Muscle of back (tissue), 13 donors: ENCODE measurements at places on chromosomes 5 and 9.

- no peak for DNase-seq
These were observed 3.3 kb upstream of the SH2D3C start for GRCh38 chr9:127781806-127782205.

GRCh38 chr5:133331941-133332340 lies 280.1 kb downstream of the HSPA4 start:
- peak; percentile 20 for DNase-seq

DNA sequence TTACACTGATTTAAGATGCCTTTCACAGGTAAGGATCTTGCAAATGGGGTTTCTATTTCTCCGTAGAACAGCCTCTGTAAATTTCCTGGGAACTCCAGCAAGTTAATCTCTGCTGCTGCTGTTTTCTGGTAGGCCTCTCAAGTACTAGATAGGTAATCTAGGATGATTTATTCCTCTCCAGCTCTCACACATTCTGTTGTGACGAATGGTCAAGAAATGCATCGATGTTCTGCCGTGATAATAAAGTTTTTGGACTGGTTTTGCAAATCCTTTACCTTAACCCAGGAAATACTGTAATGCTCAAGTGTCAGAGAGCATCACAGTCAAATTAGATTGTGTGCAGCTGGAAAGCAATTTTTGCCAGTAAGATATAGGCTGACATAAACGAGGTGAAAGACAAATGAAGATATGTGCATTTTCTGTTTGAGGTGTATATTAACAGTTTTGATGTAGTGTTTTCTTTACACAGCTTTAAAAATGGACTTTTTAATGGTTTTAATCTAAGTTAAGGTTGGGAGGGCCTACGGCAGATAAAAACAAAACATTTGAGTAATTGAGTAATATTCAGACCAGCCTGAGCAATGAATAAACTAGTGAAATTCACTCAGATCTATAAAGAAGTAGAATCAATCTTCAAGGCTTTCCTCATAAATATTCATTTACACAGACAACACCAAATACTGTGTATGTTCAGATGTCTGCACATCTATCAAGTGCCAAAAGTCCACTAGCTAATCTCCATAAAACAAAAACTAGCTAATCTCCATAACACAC lies 300.6 kb upstream of the EDIL3 start:
- DNase-seq = no peak

DNA sequence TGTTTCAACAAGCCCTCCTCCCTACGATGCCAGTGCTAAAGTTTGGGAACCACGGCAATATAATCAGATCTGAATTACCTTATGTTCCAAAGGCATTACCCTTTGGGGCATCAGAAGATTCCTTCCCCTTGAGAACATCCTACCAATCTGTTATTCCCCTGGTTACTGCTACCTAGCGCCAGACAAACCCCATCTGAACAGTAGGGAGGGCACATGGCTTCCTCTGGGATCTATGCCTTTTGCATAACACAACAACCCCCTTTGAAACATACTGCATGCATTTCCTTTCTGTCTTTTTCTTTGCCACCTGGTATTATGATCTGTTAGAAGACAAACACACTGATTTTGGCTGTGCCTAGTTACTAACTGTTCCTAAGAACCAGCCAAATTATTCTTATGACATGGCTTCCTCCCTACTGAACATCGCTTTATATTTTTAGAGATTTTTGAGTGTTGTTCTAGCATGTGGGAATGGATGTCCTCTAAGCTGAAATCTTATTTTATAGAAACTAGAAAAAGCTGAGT lies 103.9 kb upstream of the DAPK1 start:
- no peak for DNase-seq

DNA sequence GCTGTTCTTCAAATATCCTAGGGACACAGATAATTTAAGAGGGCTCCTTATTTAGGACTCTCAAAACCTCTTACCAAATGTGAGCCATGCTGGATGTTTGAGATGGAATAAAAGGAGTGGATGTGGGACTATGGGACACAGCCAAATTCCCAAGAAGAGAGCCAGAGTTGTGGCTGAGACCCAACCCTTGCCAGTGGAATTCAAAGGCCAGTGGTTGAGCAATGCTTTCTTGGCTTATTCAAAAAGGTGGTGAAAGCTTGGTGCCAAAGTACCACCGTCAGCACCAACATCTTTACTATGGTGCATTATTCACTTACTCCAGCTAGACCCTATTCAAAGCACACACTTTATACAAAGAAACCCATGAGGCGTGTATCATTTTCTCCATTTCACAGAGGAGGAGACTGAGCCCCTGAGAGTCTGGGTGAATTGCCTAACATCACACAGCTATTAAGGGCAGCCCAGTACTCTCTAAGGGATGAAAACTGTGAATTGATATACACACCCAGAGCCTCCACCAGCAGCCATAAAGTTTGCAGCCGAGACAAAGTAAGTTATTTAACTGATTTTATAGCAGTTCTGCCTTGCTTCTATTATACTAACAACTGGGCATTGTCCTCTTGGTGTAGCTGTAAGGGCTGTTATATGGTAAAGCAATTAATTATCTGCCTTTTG lies 391.7 kb downstream of the ACTL7B start:
- no peak for DNase-seq

GRCh38 chr9:19271081-19271480 lies 40.6 kb downstream of the DENND4C start:
- no peak for DNase-seq

GRCh38 chr5:8079056-8079455 lies 210.1 kb downstream of the MTRR start:
- DNase-seq = peak; percentile 43

GRCh38 chr5:149654231-149654630 lies 72.9 kb downstream of the ARHGEF37 start:
- DNase-seq = no peak

DNA sequence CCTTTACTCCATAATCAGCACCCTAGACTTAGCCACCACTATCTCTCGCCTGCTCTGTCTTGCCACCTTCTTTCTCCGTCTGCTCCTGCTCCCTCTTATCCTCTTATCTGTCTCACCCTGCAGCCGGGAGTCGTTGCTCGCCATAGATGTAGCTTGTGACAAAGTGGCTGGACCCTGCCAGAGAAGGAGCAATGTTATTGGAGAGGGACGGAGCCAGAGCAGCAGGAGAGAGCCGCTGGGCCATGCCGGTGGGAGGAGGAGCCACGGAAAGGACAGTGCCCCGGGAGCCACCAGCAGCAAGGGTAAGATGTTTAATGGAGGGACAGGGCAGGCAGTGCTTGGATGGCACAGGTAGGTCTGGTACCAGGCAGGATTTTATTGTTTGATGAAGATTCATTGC lies 137.3 kb downstream of the SEC61B start:
- no peak for DNase-seq

DNA sequence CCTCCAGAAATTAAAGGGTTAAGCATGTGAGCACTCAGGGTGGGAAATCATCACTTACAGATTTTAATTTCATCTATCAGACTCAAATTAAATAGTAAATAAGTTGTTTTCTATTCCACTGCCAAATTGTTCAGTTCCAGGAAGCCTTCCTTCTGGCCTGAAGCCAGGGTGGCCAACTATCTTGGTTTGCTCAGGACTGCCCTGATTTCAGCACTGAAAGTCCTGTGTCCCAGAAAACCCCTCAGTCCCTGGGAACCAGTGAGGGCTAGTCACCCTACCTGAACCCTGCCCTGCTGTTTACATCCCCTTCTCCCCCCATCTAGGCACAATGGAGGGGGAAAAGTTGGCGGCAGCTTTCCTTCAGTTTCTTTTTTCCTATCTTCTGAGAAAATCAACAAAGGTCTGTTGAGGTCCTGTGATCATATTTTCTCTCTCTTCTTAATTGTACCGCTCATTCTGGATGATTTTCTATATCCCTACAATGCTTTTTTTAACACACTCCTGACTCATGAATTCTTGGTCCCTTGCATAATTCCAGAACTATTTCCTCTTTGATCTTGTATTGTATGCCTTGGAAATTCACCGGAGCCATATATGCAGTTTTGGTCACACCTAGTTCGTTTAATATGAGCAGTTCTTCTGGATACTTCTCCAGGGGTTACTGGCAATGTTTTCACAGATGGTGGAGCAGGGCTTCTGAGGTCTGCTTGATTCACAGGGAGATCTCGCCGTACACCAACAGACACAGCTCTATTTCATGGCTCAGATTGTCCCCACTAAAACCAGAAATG lies 103.8 kb downstream of the MAP1B start:
- DNase-seq = no peak

- DNase-seq = no peak
These were observed 6.2 kb downstream of the PDLIM4 start for GRCh38 chr5:132263548-132264261.

GRCh38 chr9:69199769-69200470 lies 25.8 kb downstream of the TJP2 start:
- DNase-seq = no peak

- DNase-seq = no peak
These were observed 27.2 kb upstream of the MED10 start for GRCh38 chr5:6405591-6405990.

DNA sequence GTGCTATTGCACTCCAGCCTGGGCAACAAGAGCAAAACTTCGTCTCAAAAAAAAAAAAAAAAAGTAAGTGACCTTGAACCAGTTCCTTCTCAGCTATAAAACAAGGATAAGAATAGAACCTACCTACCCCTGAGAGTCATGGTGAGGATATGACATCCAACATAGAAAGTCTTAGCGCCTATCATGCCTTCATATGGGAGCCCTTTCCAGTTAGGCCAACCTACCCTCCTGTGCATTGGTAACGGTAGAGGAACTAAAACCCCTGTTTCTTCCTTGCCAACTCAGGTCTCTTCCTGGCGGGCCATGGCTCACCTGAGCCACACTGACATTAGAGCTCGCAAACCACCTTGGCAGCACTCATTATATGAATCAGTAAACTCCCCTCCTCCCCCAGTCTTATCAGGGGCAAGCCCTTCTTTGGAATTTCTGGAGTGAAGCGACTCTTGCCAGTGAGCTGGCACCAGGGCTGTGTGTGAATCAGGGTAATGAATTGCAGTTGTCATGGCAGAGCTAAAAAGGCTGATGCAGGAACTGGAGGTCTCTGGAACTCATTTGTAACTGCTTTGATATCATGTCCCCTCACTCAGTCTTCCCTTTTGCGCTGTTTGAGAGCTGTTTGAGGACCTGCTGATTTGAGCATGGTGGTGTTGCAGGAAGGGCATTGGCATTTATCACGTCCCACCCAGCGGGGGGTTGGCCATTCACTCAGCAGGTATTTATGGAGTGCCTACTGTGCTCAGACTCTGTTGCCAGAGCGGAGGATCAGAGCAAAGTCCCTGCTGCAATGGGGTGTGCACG lies 10.3 kb downstream of the WWC1 start:
- DNase-seq = no peak

DNA sequence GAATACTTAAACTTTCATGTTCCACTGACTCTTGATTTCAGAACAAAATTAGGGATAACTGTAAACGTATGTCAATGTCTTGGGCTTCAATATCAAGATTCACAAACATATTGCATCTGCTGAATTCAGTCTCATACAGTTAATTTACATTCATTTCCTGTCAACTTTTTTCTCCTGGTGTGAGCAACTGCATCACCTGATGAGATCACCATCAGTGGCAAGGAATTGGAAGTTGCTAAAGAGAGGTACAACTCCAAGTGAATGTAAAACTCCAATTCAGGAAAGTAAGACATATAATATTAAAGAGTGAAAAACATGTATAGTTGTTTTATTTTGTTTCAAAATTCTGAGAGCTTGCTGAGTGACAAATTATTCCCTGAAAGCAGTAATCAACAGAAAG lies 1336.2 kb upstream of the C9orf72 start:
- DNase-seq = no peak

DNA sequence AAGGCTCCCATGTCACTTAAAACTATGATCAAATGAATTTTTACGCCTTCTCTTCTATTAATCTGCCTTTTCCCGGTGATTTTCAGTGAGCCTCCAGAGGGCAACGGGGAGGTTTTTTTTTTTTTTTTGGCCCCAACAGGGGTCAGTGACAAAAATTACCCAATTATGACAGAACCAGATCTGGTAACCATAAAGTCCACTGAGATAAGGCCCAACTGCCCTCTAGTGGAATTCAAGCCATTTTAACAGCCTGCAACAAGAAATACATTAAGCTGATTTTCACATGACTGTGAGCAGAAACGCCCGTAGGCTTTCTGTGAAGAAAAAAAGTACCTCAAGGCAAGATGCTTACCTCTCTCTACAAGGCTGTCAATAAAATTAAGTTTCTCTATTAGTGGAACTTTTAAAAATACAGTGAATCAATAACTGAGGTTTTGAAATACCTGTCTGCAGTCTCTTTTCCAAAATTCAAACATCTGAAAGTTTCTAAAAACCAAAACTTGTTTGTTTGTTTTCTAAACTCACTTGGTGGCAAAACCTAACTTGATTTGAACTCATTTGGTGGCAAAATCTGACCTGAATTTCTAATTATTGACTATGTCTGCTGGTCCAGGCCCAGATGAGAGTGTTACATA lies 49.7 kb upstream of the FST start:
- DNase-seq = no peak

DNA sequence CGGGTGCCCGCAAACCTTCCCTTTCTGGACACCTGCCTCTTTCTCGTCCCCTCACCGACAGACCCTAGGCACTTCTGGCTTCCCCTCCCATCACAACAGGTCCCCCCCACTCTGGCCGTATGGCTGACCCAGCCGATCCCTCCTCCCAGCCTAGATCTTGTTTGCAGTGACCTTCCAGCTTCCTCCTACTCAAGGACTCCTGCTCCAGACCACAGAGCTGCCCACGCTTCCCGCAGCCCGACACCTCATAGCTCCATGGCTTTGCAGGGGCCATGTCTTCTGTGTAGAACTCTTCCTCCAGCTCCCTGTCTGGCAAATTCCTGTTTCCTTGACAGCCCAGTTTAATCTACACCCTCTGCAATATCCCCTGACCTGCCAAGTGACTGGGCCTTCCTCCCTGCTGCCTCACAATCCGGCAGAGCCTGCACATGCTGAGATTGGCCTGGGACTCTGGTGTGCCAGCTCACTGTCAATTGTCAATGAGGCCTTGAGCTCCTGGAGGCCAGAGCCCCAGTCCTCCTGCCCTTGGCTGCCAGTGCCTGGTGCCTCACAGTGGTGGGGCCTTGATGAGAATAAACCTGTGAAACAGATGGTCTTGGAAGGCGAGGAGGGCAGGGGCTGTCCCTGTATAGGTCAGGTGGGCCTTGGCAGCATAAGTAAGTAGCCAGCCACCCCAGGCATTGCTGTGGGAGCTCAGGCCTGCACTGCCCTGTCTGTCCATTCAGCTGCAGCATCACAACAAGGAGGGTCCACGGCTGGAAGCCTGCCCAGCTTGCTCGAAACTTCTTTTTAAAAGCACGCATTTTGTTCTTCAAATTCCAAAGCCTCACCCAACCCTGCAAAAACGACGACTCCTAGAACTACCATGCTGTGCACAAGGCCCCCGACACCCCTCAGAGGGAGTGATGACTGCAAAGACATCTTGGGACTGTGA lies 50.5 kb downstream of the GADD45G start:
- DNase-seq = no peak

- DNase-seq = peak; percentile 33
These were observed 102.6 kb downstream of the TMEM232 start for GRCh38 chr5:110623874-110624273.

DNA sequence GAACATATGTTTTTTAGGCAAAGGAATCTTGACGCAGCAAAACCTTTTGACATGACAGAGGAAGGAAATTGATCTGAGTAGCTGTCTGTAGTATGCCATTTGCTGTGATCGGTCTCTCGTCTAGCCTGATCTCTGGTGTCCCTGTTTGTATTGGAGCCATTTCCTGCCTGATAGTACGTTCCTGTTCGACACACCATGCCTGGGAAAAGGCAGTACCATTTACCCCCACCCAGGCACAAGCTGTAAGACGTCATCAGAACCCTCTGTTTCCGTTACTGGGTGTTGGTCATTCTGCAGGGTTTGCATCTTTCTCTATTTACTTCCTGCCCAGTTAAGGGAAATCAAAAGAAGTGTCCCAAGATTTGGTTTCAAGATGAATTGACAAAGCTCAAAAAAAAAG lies 129.7 kb downstream of the CEMIP2 start:
- DNase-seq = peak; percentile 36

GRCh38 chr5:172623313-172623980 lies 17.6 kb upstream of the NEURL1B start:
- no peak for DNase-seq
